ENCODE measurements at places on chromosomes 1 and 21.

DNA sequence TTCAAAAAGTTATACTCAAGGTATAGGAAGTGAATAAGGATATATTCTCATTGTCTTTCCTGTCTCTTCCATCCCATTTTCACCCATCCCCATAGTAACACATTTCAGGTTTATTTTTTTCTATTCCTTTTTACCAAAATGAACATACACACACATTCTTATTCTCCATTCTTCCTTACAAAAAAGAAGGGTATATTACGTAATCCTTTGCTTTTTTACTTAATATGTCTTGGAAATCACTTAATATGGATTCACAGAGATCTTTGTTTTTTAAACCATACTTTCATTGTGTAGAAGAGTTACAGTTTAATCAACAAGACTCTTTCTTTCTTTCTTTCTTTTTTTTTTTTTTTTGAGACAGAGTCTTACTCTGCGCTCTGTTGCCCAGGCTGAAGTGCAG lies 128.2 kb upstream of the BMP8A start:
- DNase-seq = no peak

GRCh38 chr1:220164116-220164515 lies 70.2 kb downstream of the IARS2 start:
- DNase-seq = no peak

- DNase-seq = no peak
These were observed 22.8 kb downstream of the PRPF38A start for GRCh38 chr1:52427152-52427551.

DNA sequence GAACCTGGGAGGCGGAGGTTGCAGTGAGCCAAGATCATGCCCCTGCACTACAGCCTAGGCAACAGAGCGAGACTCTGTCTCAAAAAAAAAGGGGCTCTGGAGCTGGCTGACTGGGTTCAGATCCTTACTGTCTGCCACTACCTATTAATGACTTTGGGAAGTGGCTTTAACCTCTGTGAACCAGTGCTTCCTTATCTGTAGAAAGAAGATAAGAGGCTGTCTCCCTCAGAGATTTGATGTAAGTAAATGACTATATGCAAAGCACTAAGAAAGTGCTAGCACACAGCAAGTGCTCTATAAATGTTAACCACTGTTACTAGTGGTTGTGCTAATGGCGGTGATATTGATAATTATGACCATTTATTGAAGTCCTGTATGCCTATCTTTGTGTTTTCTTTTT lies 94.6 kb downstream of the VPS13D start:
- DNase-seq = no peak

DNA sequence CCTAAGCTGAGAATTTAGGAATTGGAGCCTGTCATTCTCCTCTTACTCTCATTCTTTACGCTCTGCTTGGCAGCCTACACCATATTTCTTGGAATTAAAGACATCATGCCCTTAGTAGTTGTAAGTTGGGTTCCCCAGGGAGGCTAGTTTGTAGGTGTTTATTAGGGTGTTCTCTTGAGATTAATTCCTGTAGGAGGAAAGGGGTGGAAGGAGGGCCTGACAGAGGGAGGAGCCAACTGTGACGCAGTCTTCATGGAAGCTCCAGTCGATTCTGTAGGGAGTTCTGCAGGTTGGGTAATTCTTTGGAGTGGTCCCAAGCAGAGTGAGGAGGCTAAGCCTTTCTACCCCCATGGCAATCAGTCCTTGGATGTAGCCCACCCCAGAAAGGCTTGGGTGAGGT lies 111.4 kb downstream of the HHAT start:
- DNase-seq = no peak

DNA sequence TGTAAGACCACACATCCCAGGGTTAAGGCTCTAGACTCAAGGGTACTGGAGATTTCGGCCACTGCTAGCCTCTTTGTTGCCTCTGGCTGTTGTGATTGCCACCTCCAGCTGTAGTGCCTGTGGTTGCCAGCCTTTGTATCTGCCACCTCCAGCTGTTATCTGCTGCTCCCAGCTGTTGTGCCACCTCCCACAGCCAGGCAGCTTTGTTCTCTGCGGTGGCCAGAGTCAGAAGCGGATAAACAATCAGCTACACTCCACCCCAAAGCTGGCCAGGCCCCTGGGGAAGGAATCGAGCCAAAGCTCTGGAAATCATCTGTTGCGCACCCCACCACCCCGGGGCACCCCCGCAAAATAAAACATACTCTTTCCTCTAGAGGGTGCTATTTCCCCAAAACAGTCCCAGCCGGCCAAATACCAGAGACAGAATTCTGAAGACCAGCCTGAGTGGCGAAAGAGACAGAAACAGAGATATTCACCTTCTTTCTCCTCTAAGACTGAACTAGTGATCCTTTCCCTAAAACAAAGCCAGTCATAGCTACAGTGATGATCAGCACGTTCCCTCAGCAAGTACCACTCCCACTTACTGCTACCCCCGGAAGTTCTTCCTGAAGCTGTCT lies 14.8 kb upstream of the PIGM start:
- no peak for DNase-seq

DNA sequence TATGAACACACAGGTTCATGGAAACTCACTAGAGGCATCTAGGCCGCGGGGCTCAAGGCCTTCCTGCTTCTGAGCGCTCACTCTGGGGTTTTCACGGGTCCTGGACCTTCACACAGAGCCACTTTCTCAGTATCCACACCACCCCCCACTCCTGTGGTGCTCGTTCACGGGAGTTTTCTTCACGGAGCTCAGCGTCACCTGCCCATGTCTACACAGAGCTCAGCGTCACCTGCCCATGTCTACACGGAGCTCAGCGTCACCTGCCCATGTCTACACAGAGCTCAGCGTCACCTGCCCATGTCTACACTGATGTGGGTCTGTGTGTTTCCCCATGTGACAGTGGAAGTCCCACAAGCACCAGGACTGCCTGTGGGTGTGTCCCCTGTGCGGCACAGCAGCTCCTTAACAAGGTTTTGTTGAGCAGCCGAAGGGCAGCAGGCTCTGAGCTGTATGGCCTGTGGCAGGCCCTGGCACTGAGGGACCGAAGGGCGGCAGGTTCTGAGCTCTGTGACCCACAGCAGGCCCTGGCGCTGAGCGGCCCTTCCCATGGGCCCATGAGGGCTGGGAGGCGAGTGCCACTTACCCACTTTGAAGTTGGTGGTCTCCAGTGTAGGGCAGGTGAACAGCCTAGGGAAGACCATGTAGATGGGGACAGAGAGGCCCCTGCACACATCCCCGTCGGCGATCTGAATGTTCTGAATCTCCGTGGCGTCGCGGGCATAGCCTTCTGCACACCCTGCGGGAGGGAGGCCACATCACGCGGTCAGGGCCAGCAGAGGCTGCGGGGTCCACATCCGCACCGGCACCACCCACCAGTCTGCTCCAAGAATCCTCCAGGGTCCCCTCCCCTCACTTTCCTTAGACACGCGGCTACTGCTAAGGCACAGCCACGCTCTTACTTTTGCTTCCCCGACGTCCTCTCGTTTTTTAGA lies 39.8 kb downstream of the VPS26C start:
- no peak for DNase-seq

GRCh38 chr1:201347498-201348210 lies 29.8 kb downstream of the TNNT2 start:
- no peak for DNase-seq
